Left lobe of liver (tissue), 2 donors: ENCODE measurements at places on chromosomes 2 and 18. TPM values are rescaled to one million over a fixed set of nuclear protein-coding genes. Genes with fewer than 3 reads are reported as not detected.

DNA sequence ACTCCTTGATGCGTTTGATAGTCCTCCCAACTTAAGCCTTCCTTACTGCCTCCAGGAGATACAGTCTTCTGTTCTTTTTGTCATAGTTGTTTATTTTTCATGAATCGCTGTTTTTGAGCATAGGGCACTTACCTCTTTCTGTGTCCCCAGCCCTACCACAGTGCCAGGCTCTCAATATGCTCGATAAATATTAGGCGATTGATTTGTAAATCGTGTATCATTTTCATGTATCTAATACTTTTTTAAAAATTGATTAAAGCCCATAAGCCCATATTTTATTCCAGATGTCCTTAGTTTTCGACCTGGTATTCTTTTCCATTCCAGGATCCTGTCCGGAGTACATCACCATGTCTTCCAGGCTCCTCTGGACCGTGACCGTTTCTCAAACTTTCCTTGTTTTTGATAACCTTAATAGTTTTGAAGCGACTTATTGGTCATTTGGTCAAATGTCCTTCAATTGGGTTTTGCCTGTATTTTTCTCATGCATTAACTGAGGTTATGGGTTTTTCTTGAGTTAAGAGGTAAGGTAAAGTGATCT is 444 bp upstream of the MMADHC start:
- DNase-seq: no peak

Gene KCNE4
- 1.2 TPM for total RNA-seq

- no peak for DNase-seq
These were observed 1187.2 kb upstream of the CRIM1 start for GRCh38 chr2:35168351-35168750.

Gene CFAP65
- 0.05 TPM for total RNA-seq

Gene CCDC85A
- 0.08 TPM for total RNA-seq

DNA sequence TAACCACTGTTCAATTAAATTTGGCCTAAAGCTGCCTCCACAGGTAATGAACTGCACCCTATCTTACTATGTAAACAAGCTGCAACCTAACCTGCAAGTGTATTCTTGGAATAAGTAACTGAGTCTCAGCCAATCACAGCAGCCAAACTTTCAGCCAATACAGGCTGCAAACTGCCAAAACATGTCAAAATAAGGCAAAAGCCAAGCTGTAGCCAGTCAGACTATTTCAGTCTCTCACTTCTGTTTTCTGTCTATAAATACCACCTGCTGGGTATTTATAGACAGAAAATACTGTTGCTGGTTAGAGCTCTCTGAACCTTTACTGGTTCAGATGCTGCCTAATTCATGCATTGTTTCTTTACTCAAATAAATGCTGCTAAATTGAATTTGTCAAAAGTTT is 14.3 kb downstream of the C2orf76 start:
- DNase-seq: peak; percentile 77

DNA sequence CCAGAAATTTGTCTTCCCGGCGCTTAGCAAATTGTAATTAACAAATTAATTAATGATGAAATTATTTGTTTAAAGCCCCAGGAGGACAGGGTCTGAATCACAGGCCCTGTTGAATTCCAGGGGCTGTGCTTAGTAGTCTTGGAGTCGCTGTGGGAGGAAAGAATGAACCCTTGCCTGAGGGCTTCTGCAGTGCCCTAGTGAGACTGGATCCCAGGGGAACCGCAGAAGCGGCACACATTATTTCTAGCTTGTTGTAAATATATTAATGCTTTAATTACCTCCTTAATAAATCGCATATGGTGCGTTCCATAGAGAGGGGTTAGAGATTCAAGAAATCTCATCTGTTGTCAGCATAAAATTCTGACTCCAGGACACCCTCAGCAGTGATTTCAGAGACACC is 235.4 kb downstream of the CELF4 start:
- DNase-seq: no peak

- no peak for DNase-seq
These were observed 356.9 kb downstream of the TNS1 start for GRCh38 chr2:217645896-217646295.
